ENCODE measurements at places on chromosomes 13 and 19.

DNA sequence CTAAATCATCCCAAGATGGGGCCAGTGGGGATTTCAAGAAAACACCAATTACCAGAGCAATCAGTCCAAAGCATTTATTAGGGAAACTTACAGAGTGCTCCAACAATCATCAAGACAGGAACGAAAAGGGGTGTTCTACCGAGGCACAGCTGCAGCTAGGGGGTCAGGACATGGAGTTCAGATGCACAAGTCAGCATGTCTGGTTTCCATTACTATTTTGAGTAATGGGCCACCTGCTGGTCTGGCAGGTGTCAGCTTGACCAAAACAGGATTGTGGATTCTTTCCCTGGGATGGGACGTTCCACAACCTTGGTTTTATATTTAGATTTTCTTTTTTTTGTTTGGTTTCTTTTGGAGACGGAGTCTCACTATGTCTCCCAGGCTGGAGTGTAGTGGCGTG lies 3.9 kb upstream of the UBL5 start:
- no peak for DNase-seq

- peak; percentile 95 for DNase-seq
Measured at GRCh38 chr19:5903624-5904351, at the start of gene NDUFA11. TSS of gene NDUFA11 (minus strand) at chr19:5903790. CDS start at chr19:5903708, 82 bp downstream.

DNA sequence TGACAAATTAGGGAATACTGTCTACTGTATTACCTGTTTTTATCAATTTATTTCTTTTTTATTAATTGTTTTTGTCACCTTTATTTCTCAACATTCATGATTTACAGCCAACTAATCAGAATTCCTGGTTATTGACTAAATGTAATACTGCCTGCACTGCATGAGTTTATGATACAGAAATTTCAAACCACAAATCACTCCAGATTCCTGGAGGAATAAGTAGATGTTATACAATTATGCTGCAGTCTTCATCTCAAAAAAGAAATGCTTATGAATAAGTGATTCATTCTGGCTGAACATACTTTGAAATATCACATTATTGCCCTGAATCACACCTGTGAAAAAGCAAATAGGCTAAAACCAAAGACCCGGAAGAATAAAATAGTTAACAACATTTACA lies 249.7 kb downstream of the DACH1 start:
- no peak for DNase-seq

DNA sequence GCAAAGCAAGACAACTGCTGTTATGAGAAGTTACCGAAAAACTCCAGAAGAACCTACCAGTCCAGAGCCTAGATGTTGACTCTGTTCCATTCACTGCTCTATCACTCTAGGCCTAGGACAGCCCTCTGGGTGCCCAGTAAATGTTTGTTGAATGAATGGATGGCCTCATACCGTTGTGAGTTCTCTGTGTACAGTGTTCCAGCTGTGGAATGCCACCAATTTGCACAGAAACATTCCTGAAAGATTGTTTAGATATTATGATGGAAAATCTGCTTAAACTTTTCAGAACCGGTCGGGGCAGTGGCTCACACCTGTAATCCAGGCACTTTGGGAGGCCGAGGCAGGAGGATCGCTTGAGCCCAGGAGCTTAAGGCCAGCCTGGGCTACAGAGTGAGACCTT lies 1.3 kb upstream of the FBL start:
- no peak for DNase-seq

DNA sequence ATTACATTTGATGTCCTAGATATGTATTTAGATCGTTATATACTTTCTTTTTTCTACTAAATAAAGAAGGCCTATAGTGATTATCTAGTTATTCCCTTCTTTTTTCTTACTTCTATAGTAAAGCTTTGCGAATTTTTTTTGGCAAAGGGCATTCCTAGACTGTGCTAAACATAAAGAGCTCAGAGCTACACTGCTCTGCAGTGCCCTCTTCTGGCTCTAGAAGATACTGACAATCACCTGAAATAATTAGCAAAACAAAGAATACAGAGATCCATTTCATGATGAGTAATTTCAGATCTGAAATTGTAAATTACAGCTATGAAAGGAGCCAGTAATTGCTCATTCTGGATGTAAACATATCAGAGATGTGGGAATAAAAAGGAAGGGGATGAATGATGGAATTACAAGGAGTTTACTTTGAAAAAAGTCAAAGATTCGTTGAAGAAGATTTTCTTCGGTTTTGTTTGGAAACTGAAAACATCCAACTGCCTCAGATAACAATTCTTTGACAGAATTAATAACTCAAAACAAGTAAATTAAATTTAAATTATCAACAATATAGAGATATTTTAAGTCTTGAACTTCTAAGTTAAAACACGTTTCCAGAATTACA lies 288.5 kb downstream of the NALCN start:
- no peak for DNase-seq

DNA sequence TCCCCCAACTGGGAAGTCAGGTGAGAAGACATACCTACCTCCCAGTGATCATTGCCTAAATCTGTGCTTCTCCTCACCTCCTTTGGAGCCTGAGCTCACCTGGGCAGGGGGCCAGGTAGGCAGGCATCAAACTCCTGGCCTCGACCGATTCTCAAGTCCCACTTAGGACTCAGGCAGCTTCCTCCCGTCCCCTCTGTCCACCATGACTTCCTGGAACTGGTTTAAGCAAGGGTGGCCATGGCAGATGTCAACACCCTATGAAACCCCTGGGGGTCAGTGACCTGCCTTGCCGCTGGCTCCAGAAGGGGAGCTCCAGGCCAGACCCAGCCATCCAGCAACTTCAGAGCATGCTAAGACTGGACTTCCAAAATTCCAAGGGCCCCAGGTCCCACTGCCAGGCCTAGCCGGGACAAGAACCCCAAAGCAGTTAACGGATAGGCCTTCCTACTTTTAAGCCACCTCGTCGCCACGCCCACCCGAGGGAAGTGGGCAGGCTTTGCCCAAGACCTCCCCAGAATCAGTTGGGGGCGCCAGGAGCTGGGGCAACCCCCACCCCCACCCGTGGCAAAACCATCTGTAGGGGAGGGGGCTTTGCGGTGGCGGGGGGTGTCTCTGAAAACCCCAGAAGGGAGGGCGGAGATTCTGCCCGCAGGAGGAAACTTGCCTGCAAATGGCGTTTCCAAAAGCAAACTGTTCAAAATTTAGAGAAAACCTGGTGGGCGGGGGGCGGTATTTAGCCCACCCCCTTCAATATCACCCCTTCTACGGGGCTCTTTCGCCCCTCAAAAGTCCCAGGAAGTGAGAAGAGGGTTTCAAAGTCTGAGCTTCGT lies 657 bp downstream of the PLIN3 start:
- DNase-seq, result peak; percentile 51

GRCh38 chr13:110881839-110882627 lies 32.8 kb downstream of the ANKRD10 start:
- no peak for DNase-seq

All from stimulated activated CD4-positive, alpha-beta T cell treated with anti-CD3 and anti-CD28 coated beads, Interleukin-4, amount 100 ng/mL, for 4 hours (primary cell).